ENCODE measurements at places on chromosomes 13 and 19.
A peak's percentile ranks its signal among the peaks of the same experiment; 100 is the strongest.

GRCh38 chr19:6693056-6693471 is 23.1 kb upstream of the TNFSF14 start:
- DNase-seq = no peak

- DNase-seq = no peak
Observed at GRCh38 chr19:34502582-34503411, 21.2 kb downstream of the WTIP start.

GRCh38 chr19:3383121-3383722 is 16.8 kb downstream of the NFIC start:
- DNase-seq = no peak

- DNase-seq = peak; percentile 45
Observed at GRCh38 chr13:40586886-40587565, 79.4 kb downstream of the FOXO1 start.

DNA sequence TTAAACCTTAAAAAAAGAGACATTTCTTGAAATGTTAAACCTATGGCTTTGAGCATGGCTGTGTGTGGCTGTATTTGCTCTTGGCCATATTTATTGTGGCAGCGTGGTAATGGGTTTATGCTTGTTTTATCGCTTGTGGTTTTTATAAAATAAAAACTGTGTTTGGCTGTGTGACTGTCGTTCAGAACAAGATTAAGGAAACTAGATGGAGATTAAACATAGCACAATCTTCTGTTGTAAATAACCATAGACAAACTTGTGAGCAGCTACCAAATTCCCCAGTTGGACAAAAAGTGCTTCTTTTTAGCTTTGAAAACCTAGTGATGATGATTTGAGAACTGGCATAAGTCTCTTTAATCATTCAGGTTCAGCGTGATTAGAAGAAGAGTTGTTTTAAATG is 191.0 kb downstream of the GGACT start:
- no peak for DNase-seq

GRCh38 chr19:42596391-42597072 is 1.8 kb upstream of the CEACAM8 start:
- DNase-seq = no peak

DNA sequence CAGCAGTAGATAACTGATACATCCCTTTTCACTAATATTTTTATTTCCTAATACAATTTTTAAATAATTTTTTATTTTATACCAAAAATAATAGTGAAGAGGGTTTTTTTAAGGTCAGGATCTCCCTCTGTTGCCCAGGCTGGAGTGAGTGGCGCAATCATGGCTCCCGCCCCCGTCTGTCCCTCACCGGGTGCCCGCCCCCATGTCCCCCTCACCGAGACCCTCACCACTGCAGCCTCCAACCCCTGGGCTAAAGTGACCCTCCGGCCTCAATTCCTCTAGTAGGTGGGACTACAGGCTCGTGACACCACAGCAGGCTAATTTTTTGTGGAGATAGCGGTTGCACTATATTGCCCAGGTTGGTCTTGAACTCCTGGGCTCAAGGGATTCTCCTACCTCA is 17.8 kb upstream of the ZNF846 start:
- DNase-seq = no peak

DNA sequence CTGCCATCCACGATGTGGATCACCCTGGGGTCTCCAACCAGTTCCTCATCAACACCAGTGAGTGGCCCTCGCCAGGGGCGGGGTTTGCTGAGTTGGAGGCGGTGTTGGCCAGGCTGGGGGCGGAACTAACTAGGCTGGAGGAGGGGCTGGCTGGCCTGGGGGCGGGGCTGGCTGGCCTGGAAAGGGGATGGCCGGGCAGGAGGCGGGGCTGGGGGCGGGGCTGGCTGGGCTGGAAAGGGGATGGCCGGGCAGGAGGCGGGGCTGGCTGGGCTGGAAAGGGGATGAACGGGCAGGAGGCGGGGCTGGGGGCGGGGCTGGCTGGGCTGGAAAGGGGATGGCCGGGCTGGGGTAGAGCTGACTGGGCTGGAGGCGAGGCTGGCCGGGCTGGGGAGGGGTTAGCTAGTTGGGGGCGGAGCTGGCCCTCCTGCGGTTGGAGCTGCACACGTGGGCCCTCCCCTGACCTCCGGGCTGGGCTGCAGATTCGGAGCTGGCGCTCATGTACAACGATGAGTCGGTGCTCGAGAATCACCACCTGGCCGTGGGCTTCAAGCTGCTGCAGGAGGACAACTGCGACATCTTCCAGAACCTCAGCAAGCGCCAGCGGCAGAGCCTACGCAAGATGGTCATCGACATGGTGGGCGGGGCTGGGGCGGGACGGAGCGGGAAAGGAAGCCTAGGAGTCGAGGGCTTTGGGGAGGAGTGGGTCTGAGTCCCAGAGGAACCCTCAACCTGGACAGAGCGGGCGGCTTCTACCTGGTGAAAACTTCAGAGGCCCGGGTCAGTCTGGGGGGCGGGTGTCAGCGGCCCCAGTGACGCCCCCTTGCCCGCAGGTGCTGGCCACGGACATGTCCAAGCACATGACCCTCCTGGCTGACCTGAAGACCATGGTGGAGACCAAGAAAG is 41.0 kb downstream of the PDE4A start:
- DNase-seq = peak; percentile 60

DNA sequence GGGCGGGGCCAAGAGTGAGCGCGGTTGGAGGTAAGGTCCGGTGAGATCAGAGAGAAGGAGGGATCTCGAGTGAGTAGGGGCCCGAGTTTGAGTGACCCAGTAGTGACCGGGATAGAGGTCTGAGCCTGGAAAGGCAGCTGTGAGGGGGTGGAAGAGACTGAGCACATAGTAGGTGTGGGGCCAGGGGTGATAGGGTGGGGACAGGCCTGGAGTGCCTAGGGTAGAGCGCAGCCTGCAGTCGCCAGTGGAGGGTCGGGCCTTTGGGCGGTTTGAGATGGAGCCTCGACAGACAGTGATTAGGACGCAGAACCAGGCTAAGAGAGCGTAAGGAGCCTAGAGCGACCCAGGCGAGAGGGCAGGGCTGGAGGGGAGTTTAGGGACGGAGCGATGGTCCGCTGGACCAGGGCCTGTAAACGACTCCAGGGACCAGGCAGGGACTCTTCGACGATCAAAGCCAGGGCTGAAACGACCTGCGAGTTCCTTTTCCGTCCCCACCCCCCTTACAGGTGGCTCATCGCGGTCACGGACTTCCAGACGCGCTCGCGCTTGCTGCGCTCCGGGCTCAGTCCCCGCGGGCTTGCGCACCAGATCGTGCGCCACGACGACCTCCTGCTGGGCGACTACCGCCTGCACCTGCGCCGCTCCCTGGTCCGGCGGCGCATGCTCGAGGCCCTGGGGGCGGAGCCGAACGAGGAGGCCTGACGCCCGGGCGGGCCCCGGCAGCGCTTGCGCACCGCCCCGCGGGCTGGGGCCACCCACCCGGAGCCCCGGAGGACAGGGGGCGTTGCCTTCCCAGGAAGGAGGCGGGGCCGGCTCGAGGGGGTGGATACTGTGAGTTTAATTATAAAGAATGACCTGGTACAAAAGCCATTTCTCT is 9.4 kb downstream of the C19orf81 start:
- peak; percentile 65 for DNase-seq

- DNase-seq = no peak
Observed at GRCh38 chr13:33353210-33353609, 67.7 kb upstream of the STARD13 start.

- no peak for DNase-seq
Observed at GRCh38 chr19:18972851-18973250, 31.8 kb upstream of the HOMER3 start.

- DNase-seq = peak; percentile 14
Observed at GRCh38 chr19:4851551-4852290, 15.7 kb downstream of the PLIN3 start.

DNA sequence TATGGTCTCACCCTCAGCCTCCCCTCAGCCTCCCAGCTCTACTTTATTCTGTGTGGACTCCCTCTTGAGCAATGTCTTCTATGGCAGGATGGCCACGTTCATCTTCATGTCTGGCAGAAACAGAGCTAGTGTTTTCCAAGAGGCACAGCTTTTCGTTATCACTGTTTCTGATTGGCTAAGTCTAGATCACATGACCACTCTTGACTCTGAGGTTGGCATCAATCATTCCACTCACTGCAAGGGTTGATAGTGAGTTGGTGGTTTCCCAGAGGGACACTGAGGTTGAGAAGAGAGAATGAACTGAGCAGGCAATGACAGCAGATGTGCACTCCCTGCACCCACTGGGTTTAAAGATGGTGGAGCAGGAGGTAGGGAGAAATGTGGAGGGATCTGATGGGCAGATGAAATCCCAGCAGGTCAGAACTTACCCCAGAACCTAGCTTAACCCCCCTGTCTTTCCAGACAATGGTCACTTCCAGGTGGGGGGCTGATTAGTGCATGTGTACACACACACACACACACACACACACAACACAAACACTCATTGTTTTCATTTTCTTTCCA is 26.3 kb upstream of the UQCRFS1 start:
- DNase-seq = no peak

GRCh38 chr13:44436589-44437337 is 63.1 kb downstream of the SERP2 start:
- peak; percentile 94 for DNase-seq

GRCh38 chr19:14612657-14613056 is 29.8 kb downstream of the CLEC17A start:
- no peak for DNase-seq

DNA sequence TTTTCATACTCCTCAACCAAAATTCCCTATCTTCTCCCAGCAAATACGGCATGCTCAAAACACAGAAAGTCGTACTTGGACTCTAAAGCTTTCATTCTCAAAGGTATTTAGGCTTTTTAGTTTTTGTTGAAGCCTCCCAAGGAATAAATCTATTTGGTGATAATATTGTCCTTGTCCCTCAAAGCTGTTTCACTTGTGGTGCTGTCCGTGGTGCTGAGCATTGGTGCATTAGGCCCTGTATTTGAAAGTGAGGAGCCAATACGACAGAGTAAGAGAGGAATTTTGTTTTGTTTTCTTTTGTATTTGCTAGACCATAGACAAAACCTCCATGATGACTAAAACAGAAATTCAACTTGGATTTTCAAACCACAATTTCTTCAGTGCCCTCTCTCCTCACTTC is 3.2 kb upstream of the LGALS13 start:
- no peak for DNase-seq

DNA sequence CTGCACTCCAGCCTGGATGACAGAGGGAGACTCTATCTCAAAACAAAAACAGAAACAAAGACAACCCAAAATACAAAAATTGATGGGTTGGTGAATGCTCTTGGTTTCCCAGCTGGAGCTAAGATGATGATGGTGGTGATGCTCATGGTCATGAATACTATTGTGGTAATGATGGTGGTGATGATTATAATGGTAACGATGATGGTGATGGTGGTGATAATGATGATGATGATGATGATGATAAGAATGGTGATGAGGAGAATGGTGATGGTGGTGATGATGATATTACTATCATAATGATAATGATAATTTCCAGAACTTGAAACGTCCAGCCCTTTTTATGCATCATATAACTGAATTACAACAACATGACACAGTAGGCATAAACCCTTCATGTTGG is 40.1 kb downstream of the VAV1 start:
- DNase-seq = no peak

GRCh38 chr13:93549326-93550005 is 322.9 kb downstream of the GPC6 start:
- DNase-seq = no peak

DNA sequence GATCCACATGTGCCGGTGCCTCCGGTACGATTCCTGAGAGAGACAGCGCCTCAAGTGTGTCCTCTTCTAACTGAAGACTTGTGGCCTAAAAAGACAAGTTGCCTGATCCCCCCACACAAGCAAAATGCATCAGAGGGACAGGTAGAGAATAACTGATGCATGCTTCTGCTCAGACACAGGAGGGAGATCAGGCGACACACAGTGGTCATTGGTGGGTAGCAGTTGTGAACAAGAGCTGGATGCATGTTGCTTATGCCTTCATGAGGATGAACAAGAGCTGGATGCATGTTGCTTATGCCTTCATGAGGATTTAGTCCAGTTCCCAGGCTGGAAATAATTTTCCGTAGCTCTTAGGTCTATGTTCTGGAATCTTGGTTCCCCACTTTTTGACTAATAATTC is 505.6 kb downstream of the MYO16 start:
- no peak for DNase-seq

GRCh38 chr19:10683064-10683426 is 18.2 kb upstream of the QTRT1 start:
- DNase-seq = no peak

- DNase-seq = no peak
Observed at GRCh38 chr13:47114030-47114429, 217.2 kb upstream of the HTR2A start.

GRCh38 chr13:100349594-100349993 is 239.0 kb downstream of the GGACT start:
- no peak for DNase-seq
